NT2/D1 (cell line): ENCODE measurements at places on chromosomes 4 and X.

GRCh38 chr4:92232566-92232965 is 71.2 kb upstream of the GRID2 start:
- DNase-seq = no peak

- DNase-seq = no peak
Measured at GRCh38 chrX:53882331-53882730, 161.9 kb downstream of the PHF8 start.

DNA sequence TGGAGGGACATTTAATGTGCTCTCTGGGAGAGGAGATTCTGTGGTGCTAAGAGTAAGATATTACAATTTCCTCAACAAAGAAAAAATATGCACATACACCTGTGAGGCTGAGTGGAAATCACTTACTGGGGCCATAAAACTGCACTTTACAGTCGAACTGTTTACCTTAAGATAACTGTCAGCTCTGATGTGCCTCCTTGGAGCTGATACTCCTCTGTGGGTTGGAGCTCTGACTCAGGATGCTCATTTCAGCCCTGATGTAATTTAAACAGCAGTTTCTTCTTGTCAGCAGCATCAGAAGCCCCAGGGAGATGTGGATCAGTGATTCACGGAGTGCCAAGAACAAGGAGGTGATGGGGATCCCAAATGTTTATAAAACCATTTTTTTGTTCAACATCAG is 241.9 kb upstream of the SFRP2 start:
- no peak for DNase-seq

DNA sequence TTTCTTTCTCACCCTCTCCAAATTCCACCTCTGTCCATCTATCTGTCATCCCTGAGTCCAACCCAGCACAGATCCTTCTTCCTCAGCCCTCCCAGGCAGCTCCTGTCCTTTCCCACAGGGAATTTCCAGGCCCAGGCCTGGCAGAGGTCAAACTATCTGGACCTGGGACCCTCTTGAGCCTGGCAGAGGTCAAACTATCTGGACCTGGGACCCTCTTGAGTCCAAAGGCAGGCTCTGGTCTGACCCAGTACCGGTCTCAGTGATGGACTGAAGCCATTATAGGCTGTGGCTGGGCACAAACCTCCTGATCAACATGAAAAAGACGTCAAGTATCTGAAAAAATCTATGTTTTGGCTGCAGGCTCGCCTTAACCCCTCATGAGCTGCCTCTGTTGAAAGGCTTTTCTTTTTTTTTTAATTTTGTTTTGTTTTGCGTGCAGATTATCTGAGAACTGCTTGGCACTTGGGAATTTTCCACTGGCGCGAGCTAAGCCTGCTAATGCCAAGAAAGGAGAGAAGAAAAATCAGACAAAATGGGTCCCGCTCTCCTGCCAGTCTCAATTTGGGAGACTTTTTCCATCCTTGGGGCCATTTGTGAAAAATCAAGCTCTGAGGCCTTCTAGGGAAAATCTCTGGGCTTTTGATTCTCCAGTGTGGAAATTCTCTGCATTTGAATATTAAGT is 31.2 kb downstream of the MSX1 start:
- DNase-seq = no peak

- no peak for DNase-seq
Measured at GRCh38 chrX:68868316-68868715, 39.5 kb downstream of the EFNB1 start.

- no peak for DNase-seq
Measured at GRCh38 chr4:150402871-150403272, 179.1 kb upstream of the MAB21L2 start.

- no peak for DNase-seq
Measured at GRCh38 chrX:114717921-114718320, 134.0 kb downstream of the HTR2C start.

DNA sequence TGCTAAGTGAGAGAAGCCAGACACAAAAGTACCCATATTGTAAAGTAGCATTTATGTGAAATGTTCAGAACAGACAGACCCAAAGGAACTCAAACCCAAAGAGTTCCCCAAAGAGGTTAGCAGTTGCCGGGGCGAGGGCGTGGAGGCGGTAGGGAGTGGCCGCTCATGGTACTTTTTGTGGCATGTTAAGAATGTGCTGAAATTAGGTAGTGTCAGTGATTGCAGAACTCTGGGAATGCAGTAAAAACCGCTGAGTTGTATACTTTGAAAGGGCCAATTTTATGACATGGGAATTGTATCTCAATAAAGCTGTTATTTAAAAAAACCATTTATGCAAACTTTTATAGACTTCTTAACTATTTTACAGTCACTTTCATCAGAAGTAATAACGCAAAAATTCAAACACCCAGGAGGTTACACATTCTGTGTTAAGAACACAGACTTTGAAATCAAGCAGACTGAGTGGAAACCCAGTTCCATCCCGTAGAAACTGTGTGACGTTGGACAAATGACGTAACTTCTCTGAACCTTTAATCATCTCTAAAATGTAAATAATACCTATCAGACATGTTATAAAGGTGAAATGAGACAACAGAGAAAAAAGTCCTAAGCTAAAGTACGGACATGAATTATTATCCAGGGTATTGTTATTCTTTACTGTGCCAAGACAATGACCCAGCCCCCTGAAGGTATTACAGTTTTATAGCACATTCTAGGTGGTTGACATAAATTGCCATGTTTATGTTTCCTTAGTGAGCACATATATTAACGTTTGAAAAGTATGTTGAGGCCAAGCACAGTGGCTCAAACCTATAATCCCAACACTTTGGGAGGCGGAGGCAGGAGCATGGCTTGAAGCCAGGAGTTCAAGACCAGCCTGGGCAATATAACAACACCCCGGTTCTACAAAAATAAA is 19.7 kb downstream of the ZFP42 start:
- DNase-seq = no peak

- no peak for DNase-seq
Measured at GRCh38 chr4:2320152-2320551, 58.2 kb upstream of the MXD4 start.

DNA sequence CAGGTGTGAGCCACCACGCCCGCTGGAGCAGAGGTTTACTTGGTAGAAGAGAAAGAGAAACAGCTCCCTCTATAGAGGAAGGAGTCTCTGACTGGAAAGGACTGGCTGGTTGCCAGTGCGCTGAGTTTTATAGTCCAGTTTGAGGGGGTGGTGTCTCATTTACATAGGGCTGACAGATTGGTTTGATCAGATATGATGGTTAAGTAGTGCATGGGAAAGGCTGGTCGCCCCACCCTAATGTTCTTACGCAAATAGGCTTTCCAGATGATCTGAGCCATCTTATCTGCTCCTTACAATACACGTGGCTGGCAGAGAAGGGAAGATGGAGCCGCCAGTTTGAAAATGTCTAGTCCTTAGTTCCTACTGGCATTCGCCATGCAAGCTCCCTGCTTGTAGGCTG is 439.5 kb downstream of the NAF1 start:
- no peak for DNase-seq

- no peak for DNase-seq
Measured at GRCh38 chrX:79623098-79623762, 256.1 kb upstream of the ITM2A start.

- no peak for DNase-seq
Measured at GRCh38 chrX:31872007-31872406, 800.2 kb upstream of the FTHL17 start.

- DNase-seq = no peak
Measured at GRCh38 chrX:111338095-111338698, 67.9 kb upstream of the CAPN6 start.

DNA sequence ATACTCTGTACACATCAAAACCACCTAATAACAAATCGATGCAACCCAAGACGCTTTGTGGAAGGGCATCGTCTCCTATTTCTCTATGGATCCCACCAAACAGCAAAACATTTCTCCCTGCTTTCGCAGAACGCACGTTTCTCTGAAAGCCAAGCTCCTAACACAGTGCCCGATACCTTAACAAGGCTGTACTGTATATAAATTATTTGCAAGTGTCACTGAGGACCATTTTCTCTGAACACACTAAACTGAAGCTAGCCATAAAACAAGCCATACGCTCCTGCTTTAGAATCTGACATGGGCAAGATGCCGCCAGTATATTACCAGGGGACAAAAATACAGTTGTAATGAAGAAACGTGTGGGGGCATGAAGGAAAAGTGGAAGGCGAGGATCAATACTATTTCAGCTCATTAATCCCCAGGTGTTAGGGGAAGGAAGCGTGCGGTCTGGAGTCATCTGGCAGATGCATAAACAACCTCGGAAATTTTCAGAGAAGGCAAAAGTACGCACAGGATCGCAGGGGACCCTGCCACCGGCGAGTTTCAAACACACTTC is 703 bp downstream of the KCNIP4 start:
- no peak for DNase-seq

- no peak for DNase-seq
Measured at GRCh38 chr4:52892880-52893279, 30.8 kb downstream of the RASL11B start.

DNA sequence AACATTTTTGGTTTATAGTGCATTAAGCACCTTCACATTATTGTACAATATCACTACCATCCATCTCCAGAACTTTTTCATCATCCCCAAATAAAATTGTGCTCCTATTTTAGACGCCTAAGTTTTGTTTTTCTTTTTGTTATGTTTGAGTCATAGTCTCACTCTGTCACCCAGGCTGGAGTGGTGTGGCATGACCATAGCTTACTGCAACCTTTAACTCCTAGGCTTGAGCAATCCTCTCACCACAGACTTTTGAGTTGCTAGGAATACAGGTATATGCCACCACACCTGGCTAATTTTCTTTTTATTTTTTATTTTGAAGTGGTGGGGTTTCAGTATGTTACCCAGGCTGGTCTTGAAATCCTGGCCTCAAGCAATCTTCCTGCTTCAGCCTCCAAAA is 33.9 kb downstream of the PRSS12 start:
- no peak for DNase-seq

- no peak for DNase-seq
Measured at GRCh38 chr4:15130441-15130840, 128.2 kb downstream of the CPEB2 start.

DNA sequence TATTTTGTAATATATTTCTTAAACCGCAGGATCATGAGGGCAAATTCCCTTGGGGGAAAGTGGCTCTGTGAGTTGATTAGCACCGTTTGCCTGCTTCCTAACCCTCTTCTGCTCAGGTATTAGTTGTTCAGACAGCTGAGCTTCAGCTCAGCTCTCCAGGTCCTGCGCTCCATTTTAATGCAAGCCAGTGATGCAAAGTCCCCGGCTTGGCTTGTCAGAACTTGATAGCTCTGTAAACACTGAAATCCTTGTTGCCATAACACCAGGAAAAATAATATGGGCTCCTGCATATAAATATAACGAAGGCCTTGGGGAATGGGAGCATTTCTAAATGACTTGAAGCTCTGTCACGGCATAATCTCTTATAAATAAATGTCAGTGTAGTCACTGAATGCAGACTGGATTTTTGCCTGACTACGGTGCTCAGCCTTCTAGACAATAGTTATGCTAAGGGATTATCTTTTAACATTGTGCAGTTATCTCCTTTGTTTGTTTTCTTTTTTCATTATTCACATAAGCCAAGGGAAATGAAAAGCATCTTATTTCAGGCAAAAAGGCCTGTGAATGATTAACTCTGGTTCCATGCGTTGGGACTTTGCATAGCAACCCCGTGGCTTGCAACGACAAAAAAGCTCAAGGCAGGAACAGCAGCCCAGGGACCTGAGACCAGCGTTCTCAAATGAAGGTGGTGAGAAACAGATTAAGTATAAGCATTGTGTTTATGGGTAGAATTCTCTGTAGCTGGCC is 253.2 kb downstream of the SPRY1 start:
- DNase-seq = peak; percentile 18

GRCh38 chr4:16938512-16939040 is 40.1 kb upstream of the LDB2 start:
- DNase-seq = no peak

DNA sequence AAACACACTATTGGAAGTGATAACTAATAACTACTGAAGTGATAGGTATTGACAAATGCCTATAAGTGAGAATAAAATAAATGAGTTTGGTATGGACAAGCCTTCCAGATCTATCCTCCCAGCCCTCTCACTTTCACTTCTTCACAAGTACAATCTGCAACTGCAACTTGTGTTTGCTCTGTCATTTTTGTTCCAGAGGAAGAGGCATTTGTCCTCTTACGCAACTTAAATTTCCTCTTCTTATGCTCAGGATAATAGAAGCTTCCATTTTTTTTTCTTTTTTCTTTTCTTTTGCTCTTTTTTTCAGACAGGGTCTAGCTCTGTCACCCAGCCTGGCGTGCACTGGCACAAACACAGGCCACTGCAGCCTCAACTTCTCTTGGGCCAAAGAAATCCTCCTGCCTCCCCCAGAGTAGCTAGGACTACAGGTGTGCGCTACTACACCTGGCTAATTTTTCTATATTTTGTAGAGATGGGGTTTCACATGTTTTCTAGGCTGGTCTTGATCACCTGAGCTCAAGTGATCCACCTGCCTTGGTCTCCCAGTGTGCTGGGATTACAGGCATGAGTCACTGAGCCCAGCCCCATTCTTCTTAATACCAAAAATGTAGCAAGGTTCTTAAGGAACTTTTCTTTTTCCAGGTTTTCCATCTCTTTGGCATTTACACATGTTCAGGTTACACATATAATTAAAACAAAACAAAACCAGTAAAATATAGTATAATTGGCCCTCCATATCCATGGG is 73.1 kb downstream of the PDGFC start:
- no peak for DNase-seq

- DNase-seq = no peak
Measured at GRCh38 chr4:94722748-94723147, 35.0 kb upstream of the BMPR1B start.

DNA sequence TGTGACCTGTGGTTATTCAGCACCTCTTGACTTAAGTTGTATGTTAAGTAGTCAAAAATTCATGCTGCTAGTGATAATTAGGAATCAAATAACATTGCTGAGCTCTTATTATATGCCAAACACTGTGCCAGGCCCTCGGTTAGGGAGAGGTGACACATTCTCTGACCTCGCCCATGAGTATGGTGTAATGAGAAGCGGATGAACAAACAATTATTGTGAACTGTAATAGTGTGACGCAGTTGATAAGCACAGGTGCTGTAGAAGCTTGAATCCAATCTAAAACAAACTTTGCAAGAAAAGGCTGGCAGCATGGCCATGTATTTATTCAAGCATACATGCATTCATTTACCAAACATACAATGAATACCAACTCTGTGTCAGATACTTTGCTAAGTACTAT is 303.5 kb upstream of the HS3ST1 start:
- DNase-seq = no peak

GRCh38 chr4:128565054-128565453 is 244.4 kb upstream of the JADE1 start:
- DNase-seq = no peak

DNA sequence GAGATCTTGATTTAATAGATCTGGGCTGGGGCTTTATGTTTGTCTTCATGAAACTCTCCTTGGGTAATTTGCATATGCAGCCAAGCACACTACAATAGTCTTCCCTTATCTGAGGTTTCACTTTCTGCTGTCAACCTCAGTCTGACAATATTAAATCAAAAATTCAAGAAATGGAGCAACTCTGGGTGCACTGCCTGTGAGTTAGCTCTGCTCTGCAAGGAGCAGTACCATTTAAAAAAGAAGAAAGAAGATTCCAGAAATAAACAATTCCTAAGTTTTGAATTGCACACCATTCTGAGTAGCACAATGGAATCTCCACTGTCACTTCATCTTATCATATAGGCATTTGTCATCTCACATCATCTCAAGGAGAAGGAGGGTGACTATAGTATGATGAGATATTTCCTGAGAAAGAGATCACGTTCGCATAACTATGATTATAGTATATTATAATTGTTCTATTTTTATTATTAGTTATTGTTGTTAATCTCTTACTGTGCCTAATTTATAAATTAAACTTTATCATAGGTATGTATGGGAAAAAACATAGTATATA is 9.4 kb downstream of the FNIP2 start:
- no peak for DNase-seq
